ENCODE measurements at places on chromosomes 13 and 19.

DNA sequence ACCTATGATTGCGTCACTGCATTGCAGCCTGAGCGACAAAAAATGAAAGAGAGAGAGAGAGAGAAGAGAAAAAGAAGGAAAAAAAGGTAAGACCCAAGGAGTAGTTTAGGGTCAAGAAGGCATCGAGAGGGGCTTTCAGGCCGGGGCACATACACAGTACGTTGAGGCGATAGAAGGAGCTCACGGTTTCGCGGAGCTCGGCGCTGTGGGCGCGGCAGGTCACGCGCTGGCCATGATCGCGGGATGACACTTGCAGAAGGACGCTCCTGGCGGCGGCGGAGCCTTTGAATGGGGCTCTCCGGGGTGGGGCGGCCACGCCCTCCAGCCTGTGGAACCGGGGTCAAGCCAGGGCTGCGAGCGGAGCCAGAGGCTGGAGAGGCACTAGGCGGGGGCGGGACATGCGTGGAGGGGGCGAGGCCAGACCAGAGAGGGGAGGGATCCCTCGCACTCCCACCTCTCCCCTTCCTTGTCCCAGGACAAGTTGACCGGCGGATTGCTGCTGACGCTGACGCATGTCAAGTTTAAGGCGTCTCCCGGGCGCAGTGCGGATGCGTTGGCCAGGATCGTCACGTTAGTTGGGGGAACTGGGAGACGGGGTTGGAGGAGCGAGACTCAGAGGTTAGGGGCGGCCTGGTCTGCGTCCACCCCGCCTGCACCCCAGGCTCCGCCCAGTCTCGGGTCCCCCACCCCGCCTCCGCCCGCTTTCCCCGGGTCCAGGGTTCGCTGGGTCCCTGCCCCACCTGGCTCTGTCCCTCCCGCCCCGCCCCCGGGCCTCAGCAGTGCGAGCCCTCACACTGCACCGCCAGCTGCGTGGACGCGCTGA, 6.9 kb downstream of the NPHS1 start:
- DNase-seq: no peak

- no peak for DNase-seq
Measured at GRCh38 chr13:53121919-53122318, 93.3 kb downstream of the OLFM4 start.

- DNase-seq: no peak
Measured at GRCh38 chr13:19993024-19993423, 34.5 kb downstream of the ZMYM2 start.

DNA sequence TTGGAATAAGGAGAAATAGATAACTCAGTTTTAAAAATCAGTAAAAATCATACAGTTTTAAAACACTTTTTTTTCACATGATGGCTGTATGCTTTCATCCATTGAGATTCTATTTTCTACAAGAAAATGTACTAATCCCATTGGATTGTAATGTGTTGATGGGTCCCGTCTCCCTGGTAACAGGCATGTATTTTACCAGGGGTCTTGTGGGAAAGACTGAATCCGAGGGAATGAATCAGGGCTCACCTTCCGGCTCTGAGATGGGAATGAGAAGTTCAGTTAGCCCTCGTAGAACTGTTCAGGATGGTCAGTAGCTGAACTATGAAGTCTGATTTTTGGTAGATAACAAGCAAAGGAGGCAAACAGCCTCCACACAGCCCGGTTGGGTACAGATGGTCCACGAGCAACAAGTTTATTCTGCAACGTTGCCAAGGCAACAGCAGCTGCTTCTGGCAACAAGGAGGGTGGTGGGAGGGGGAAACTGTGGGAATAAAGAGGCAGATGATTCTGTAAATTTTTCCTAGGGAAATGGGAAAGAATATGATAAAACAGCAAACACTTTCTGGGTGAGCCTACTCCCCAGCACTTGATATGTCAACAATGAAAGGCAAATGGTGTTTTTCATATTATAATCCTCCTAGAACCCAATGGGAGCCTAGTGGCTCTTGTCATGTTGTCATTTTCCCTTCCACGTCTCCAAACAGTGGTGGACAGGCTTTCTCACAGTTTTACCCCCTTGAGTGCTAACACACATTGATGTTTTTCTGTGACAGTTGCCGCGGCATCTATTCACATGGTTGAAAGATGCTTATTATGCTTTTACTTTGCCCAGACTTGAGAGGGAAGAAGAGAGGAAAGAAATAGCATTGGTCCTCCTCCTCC, 12.4 kb upstream of the SIAH3 start:
- DNase-seq: no peak

DNA sequence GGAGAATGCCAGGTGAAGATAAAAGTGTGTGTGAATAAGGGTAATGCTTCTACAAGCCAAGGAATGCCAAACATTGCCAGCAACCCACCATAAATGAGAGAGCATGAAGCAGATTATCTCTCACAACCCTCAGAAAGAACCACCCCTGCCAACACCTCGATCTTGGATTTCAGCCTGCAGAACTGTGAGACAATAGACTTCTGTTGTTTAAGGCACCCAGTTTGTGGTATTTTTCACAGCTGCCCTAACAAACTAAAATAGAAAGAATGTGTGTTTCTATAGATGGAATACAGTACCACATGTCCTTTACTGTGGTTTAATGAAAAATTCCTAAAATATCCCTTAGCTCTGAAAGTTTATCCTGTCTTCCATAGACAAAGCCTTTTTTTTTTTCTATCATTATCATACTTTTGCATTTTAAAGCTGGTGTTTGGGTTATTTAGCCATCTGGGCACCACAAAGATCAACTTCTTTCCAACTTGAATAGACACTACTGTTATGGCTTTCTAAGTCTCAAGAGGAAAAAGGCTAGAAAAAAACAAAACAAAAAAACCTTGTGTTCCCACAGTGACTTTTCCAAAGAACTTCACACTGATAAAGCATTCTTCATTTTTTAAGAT, 505.6 kb downstream of the KCTD12 start:
- no peak for DNase-seq

- no peak for DNase-seq
Measured at GRCh38 chr13:50892210-50892944, 17.2 kb upstream of the RNASEH2B start.

DNA sequence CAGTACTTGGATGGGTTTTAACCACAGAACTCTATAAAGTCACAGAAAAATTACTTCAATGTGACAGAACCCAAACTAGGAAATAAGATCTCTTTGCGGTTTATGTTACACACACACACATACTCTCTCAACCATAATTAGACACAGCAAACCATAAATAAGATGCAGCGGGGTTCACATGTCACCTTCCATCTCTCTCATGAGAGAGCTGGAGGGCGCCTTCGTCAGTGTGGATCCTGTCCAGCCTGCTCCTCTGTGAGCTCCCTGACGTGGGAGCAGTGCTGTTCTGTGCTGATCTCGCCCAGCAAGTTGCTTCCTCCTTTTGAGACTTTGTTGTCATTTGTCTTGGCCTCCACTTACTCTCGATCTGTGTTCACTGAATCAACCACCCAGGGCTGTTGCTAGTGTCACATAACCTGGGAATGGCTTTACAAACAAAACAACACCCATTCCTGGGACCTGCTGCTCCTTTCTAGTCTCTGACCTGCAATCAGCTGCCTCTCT, 204.9 kb upstream of the KL start:
- no peak for DNase-seq

DNA sequence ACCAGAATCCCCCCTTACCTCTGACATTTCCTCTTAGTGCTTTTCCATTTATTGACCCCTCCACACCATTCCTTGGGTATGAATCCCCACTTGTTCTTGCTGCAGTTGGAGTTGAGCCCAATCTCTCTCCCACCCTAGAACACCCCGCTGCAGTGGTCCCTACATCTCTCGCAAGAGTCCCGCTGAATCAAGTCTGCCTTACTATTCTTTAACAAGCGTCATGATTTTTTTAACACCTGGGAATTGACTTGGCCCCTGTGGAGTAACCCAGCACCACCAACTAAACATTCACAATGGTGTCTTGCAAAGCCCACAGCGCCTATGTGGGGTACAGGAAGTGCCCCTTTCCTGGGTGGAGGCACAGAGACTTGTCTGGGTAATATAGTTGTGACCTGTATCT, 13.2 kb upstream of the ZNF599 start:
- DNase-seq: no peak

GRCh38 chr19:32824916-32825608, 44.5 kb downstream of the SLC7A9 start:
- no peak for DNase-seq

- DNase-seq: no peak
Measured at GRCh38 chr13:103694033-103694432, 627.8 kb upstream of the SLC10A2 start.

DNA sequence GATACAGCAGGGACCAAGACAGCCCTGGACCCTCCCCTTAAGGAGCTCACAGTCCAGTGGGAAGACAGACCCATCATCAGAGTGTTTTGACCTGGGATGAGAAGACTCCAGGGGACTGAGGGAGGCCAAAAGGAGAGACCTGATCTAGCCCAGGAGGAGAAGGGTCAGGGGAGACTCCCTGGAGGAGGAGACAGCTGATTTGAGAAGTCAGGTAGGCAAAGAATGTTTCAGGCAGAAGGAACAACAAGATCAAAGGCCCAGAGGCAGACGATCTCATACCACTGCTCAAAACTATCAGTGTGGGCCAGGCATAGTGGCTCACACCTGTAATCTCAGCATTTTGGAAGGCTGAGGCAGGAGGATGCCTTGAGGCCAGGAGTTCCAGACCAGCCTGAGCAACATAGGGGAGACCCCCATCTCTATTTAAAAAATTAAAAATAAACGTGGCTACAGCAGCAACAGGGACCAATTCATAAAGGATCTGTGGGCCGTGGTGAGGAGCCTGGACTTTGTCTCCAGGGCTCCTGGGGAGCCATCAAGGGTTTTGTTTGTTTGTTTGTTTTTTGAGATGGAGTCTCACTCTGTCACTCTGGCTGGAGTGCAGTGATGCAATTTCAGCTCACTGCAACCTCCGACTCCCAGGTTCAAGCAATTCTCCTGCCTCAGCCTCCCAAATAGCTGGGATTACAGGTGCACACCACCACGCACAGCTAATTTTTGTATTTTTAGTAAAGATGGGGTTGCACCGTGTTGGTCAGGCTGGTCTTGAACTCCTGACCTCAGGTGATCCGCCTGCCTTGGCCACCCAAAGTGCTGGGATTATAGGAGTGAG, 2.2 kb upstream of the COX6B1 start:
- no peak for DNase-seq

GRCh38 chr13:114015111-114015968, 41.5 kb upstream of the C13orf46 start:
- DNase-seq: no peak

GRCh38 chr13:25882466-25883357, 169.1 kb downstream of the SHISA2 start:
- no peak for DNase-seq

DNA sequence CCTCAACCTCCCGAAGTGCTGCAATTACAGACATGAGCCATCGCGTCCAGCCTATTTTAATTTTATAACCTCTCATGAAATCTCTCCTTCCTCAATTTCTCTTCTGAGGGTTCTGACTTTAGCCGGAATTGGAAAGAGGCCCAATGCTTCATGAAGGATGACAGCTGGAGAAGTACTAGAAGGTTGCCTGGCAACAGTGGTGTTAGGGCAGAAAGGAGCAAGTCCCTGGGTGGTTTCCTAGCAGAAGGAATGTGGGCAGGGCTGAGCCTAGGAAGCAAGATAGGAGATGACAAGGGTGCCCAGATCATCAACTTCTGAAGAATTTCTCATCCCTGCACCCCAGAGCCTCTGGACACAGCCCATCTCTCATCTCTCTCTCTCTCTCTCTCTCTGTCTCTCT, 25.8 kb downstream of the CACNG6 start:
- DNase-seq: no peak

DNA sequence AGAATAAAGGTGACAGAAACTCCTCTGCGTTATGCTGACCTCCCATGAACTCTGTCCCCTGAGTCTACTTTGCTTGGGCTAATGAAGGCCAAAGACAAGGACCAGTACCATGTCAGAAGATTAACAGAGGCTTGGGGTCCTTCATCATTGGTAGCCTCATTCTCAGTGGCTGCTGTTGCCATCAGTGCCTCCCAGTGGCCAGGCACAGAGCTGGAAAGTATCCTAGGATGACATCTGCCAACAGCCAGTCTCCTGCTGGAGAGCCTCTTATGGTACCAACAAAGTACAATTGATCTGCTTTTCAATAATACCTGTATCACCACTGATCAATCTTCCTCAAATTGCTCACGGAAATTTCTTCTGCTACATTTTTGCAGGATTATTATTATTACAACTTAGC, 281.6 kb downstream of the DNAJC15 start:
- DNase-seq: no peak

DNA sequence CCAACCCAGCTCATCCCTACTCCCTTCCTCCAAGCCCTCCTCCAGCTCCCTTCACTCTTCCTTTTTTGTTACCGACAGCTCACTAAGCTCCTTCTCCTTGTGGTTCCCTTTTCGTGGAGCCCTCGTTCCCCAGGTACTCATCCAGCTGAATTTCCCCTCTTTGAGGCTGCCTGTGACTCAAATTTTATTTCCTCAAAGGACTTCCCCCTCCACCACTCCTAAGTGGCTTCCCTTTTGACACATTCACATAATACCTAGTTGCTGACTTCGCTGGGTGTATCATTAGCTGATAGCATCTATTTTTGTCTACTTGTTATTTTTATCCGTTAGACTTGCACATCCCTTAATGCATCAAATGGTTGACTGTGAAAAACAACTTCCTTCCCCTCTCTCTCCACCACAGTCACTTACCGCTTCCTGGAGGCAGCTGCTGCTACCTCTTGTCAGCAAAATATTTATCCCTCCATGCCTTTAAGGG, 14.5 kb downstream of the FFAR2 start:
- no peak for DNase-seq

DNA sequence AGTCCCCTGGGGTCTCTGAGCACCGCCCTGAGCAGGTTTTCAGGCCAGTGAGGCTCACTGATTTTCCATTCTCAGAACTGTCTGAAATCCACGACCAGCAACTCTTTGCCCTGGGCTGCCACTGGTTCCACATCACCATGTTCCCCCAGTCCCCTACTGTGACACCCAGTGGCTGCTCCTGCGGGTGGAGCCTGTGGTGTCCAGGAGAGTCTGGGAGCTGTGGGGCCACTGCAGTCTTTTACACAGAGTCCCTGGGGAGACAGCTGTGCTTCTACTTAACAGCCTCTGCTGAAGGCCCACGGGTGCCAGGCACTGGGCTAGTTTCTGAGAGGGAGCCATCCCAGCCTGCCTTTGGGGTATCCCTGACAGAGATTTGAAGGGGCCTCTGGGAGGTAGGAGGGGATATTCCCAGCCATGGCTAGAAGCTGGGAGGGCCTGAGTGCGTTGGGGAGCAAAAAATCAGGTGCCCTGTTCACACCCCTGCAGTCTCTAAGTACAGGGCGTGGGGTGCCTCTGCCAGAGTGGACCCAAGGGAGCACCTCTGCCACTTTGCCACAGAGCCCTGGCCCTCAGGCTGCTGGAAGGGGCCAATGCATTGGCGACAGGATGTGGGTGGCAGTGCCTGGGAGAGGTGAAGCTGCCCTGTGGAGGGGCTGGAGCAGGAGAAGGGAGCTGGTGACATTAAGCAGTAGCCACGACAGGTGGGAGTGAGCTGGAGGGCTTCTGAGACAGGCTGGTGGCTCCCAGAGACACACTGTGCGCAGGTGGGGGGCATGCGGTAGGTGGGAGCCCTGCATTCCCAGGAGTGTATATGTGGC, 200.2 kb upstream of the ZNF536 start:
- no peak for DNase-seq

- no peak for DNase-seq
Measured at GRCh38 chr19:29667901-29668341, 2.7 kb downstream of the PLEKHF1 start.

Measured in NCI-H1048 (cell line).